NCI-H187 treated with DMSO at 0.1 percent for 48 hours (cell line): ENCODE measurements at places on chromosomes 12 and 14.
A peak's percentile ranks its signal among the peaks of the same experiment; 100 is the strongest.

GRCh38 chr12:96578526-96579125 lies 89.2 kb downstream of the CFAP54 start:
- DNase-seq: peak; percentile 44

DNA sequence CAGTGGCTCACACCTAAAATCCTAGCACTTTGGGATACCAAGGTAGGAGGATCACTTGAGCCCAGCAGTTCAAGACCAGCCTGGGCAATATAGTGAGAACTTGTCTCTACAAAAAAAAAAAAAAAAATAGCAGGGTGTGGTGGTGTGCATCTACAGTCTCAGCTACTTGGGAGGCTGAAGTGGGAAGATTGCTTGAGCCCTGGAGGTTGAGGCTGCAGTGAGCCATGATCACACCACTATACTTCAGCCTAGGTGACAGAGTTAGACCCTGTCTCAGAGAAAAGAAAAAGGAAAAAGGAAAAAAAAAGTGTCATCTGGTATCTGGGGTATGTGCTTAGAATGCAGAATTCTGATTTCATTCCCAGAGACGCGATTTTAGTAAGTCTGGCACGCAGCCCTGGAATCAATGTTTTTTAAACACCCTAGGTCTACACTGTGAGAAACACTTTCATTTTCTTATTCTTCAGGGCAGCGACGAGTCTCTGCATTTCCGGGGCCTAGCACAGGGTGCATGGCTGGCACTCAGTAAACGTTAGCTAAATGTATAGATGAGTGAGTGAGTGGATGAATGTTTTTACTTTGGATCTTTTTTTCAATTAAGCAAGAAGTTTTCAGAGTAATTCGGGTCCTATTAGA lies 243.8 kb upstream of the PWP1 start:
- no peak for DNase-seq

DNA sequence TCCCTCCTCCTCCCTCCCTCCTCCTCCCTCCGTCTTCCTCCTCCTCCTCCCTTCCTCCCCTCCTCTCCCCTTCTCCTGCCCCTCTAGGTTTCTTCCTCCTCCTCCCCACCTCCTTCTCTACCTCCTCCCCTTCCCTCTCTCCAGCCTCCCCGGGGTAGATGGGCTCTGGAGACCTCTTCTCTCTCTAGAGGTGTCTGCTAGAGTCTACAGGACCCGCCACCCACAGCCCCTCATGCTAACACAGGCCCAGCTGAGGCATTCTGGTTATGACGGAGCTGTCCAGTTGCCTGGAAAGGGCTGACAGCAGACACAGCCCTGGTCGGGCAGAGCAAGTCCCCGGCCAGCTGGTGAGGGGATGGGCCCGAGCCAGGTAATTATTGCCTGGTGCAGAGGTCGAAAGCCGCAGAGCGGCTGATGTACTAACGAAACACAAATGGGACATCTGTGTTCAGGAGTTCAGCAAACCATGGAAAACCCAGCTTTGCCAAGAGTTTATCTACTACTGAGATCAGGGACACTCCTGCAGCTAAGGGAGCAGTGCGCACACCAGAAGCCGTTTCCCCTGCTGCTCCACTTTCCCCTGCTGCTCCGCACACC lies 96.2 kb downstream of the PAPOLA start:
- DNase-seq: no peak

- no peak for DNase-seq
Observed at GRCh38 chr12:129483111-129483893, 420.5 kb downstream of the TMEM132D start.

GRCh38 chr12:119627019-119627643 lies 33.6 kb downstream of the TMEM233 start:
- DNase-seq: no peak

DNA sequence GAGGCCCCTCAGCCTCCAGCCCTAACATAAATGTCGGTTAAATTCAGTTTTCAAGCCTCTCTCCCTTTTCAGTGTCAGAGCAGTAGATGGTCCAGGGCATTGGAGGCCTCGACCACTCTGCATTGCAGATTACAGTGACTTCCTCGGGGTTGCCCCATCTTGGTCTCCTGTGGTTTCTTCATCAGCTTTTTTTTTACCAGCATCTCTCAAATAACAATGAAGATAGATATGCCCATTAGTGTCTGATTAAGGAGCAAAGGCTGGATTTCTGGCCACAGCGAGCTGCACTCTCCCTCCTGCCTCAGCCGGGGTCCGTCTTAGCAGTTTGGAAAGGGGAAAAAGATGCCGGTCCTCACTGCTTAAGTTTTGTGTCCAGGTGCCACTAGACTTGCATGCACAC lies 49.7 kb downstream of the C14orf132 start:
- DNase-seq: no peak

DNA sequence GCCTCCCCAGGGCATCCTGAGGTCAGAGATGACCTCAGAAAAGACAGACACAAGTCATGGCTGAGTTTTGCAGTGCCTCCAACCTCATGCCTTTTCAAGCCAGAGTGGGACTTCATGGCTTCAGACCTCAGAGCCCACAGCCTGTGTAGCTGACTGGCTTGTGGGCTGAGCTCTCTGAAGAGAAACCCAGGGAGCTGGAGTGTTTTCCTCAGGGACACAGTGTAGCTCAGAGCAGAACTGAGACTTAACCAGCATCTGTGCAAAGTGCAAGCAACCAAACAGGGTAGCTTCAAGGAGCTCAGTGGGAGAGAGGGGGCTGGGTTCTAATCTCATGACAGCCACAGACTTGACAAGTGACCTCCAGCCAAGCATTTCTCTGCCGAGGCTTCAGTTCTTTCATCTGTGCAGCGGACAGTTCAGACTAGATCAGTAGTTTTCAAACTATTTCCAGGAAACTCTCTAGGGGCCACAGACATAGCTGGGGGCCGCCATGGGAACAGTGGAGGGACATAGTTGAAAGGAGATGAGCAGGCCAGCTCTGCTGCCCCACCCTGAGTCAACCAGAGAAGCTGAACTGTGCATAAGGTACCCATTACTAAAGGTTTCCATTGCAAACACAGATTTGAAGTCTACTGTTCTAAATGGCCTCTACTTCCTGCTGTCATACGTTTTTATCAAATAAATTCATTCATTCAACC lies 80.0 kb downstream of the LGMN start:
- DNase-seq: no peak

GRCh38 chr12:53059434-53060063 lies 9.7 kb downstream of the TNS2 start:
- DNase-seq: no peak

DNA sequence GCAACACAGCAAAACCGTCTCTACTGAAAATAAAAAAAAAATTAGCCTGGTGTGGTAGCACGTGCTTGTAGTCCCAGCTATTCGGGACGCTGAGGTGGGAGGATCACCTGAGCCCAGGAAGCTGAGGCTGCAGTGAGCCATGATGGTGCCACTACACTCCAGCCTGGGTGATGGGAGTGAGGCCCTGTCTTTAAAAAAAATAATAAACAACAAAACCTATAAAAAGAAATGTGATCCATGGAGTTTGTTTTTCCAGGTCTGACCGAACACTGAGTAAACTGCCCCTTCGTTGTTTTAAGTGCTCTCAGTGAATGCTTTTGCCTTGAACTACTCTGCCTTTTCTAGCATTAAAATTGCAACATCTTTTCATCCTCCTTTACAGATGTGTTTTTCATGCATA lies 76.8 kb downstream of the TESC start:
- no peak for DNase-seq

DNA sequence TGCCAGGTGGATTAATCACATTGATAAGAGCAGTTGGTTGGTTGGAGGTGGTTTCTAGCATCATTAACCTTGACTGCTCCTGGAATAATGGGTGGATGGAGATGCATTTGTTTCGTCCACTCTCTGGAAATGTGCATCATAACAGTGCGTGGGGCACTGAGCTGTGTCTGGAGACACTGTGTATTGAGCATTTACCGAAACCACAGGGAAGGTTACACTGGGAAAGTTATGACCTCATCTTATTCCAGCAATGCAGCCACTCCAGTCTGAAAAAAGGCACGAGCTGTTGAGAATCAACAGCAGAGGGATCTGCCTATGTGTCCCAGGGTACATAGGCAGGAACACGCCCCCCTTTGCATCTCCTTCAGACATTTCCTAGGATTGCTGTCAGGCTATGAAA lies 27.2 kb downstream of the RNFT2 start:
- DNase-seq: no peak

DNA sequence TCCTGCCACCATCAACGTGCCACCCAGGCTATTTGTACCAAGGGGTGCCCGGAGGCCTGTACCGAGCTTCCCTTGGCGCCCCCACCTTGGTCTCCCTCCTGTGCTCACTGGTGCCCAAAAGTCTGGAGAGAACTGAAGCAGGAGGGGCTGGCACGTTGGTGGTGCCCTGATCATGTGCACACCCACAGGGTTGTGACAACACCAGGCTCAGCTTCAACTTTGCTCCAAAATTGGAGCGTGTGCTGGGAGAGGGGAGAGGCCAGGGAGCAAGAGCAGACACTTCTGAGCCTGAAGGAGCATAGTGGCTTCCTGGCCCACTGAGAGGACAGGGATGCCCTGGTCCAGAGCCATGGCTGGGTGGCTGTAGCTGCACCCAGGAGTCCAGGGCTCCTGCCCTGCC lies 13.0 kb upstream of the LPCAT3 start:
- no peak for DNase-seq

GRCh38 chr12:46200551-46200950 lies 68.3 kb downstream of the SLC38A1 start:
- no peak for DNase-seq

- no peak for DNase-seq
Observed at GRCh38 chr12:40971911-40972310, 216.2 kb upstream of the PDZRN4 start.

DNA sequence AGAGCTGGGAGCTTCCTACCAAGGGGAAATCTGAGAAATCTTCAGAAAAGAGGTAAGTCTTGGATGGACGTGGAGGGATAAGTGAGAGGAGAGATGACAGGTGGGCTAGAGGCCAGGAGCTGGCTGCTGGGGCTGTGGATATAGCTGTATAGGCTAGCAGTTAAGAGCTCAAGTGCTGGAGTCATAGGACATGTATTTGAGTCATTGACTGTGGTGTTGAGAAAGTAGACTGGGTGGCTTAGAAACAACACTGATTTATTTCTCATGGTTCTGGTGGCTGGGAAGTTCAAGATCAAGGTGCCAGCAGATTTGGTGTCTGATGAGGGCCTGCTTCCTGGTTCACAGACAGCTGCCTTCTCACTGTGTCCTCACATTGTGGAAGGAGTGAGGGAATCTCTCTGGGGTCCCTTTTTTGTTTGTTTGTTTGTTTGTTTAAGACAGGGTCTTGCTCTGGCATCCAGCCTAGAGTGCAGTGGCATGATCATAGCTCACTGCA lies 151.1 kb upstream of the FUT8 start:
- no peak for DNase-seq

DNA sequence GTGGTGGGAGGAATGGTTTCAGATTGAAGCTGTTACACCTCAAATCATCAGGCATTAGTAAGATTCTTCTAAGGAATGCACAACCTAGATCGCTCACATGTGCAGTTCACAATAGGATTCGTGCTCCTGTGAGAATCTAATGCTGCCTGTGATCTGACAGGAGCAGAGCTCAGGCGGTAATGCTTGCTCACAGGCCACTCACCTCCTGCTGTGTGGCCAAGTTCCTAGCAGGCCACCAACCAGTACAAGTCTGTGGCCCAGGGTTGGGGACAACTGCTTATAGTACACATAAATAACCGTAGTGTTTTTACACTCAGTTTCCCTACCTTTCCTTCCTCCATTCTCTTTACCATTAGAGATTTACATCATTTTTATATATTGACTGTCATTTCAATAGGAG lies 121.4 kb downstream of the SLCO1B3 start:
- no peak for DNase-seq

GRCh38 chr14:89848165-89848564 lies 106.4 kb downstream of the EFCAB11 start:
- no peak for DNase-seq

DNA sequence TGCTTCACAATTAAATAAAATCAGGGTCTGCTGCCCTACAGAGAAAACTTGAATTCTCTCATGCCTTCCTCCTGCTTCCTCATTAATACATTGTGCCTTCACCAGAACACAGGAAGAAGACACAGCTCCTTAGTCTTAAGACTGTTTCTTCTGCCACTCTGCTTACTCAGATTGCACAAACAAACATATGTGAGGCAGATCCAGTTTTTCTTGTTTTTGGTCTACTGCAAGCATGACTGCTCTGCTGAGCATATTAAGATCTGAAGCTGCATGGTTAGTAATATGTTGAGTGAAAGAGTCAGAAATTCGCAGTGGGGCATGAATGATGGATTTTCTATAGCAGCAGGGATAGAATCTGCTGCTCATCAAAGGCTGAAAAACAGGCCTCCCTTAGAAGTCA lies 321.1 kb upstream of the STXBP6 start:
- DNase-seq: no peak

DNA sequence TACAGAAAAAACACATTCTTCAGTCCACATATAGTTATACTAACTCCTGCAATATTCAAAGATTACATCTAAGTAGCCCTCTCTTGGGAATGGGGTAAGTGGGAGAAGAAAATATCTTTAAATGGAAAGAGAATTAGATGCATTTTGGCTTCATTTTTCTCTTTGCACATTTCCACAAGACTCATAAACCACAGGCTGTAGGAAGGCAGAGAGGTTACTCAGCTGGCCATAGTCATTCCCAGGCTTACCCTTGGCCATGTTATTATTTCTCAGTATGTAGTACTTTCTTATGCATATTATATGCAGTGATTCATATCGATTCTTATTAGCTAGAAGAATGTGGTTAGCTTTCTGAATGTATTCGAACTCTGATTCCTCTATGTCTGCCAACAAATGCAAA lies 92.2 kb downstream of the PTPRR start:
- DNase-seq: no peak

GRCh38 chr12:24856541-24856940 lies 92.4 kb downstream of the BCAT1 start:
- DNase-seq: no peak

DNA sequence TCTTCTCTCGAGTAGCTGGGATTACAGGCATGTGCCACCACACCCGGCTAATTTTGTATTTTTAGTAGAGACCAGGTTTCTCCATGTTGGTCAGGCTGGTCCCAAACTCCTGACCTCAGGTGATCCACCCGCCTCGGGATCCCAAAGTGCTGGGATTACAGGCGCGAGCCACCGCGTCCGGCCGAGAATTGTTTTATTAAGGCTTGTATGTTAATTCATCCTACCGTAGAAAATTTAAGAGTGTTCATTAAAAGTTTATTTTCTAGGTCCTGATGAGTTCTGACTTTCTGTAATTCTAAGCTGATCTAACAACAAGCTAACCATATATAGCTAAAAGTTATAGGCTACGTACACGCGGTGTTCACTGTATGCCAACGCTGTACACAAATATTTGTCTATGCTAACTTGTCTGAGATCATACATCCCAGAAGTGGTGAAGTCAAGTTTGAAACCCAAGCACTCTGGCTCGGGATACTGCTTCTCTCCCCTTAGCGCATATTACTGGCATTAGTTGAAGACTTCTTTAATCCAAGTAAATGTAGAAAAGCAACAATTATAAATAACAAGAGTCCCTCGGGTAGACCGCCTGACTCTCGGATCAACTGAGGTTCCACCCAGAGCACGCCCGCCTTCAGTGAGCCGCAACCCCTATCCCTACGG lies 570 bp upstream of the MRPS35 start:
- DNase-seq: no peak

- no peak for DNase-seq
Observed at GRCh38 chr14:65107200-65107599, 4.9 kb upstream of the MAX start.

GRCh38 chr14:66955159-66955558 lies 234.1 kb upstream of the GARIN2 start:
- DNase-seq: no peak

- DNase-seq: no peak
Observed at GRCh38 chr14:104594310-104595046, 10.1 kb downstream of the TMEM179 start.

- no peak for DNase-seq
Observed at GRCh38 chr14:60350366-60350720, 101.3 kb downstream of the PPM1A start.
